ENCODE measurements at places on chromosomes 11 and 22. TPM values are rescaled to one million over a fixed set of nuclear protein-coding genes. Genes with fewer than 3 reads are reported as not detected.

GRCh38 chr22:26983311-26983710 lies 325.9 kb downstream of the MIAT start:
- no peak overlapping the region for H3K4me3 ChIP-seq
- no peak for DNase-seq
- H3K27me3 ChIP-seq: no peaks in the 10 kb centered on the region
- H3K36me3 ChIP-seq: no peaks in the 10 kb centered on the region

DNA sequence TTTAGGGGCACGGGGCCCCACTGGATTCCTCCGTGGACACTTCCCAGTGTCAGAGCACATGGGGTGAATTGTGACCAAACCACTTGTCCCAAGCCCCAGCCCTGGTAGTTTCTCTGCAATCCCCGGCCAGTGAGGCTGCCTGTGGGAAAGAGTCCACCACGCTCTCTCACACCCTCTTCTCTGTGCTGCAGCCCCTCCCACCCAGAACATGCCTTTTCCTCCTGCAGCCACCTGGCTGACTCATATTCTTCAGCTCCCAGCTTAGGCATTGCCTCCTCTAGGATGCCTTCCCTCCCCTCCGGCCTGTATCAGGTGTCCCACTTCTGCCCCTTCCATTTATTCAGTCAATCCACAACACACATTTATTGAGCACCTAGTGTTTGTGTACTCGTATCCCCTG lies 5.4 kb upstream of the RPS6KB2 start:
- no peaks in the 10 kb centered on the region for H3K27me3 ChIP-seq
- H3K27ac ChIP-seq: no peak overlapping the region
- H3K36me3 ChIP-seq: no peaks in the 10 kb centered on the region
- no peak overlapping the region for H3K4me3 ChIP-seq

The ENTHD1 gene
- not detected for total RNA-seq

The FZD4 gene
- 17.8 TPM for total RNA-seq

DNA sequence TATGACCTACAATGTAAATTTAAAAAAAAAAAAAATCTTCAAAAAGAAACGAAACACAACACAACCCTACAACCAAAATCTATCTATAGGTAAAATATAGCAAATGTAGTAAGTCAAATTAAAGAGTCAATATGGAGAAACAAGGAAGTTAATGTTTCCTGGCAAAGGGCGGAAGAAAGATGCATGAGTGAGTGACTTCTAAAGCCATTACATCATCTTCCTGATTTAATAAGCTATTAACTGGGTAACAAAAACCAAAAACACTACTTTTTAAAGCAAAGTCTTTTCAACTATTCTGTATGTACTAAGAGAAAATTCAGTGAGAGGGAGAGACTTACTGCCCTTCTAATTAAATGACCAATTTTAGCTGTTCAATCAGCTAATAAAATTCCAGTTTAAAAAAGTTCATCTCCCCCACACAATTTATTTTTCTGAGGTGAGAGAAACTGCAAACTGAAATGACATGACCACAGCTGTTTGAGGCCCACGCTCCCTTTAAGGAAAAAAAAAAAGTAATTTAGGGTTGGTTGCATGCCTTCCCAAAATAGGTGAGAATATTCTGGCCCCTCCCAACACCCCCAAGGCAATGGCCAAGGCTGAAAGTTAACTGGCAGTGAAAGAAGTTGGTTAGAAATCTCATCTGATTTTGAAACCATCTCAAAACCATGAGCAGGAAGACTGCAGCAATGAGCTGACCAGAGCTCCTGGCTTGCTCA lies 5.9 kb downstream of the SF1 start:
- H3K27me3 ChIP-seq: no peaks in the 10 kb centered on the region
- peaks cover 78% of the 10 kb centered on the region for H3K4me1 ChIP-seq
- H3K4me3 ChIP-seq: no peak overlapping the region
- H3K36me3 ChIP-seq: peaks cover 95% of the 10 kb centered on the region

The KDM4E gene
- not detected for total RNA-seq

Measured in stomach (tissue), 19 donors.